ENCODE measurements at places on chromosomes 11 and 22.

DNA sequence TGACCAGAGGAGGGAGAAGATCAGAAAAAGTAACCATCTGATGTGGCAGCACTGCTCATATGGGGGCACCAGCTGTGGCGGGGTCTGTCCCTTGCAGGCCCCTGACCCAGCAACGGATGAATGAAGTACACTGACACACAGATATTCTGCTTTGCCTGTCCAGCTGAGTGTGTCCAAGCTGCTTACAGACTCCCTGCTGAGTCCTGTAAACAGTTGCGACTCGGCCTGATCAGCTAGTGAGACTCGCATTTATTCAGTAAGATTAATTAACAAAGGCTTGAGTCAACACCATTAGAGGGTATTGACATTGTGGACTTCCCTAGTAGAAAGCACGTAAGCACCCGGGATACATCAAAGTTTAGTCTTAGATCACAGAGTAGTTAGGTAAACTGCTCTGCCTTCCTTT lies 15.3 kb upstream of the OR10D3 start:
- no peak for DNase-seq

DNA sequence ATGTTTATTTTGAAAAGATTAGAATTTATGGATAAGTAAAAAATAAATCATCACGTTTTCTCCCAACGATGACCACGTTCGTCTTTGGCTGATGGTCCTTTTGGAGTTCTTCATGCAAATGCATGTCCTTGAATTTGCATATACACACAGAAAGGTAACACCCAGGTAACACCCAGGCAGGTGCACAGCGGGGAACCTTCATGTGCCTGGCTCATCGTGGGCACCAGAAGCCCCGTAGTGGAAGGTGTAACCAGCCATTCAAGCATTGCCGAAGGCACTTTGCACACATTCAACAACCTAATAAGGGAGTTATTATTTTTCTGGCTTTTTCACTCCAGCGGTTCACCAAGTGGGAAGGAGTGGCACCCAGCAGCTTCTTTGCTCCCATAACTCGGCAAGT lies 404.6 kb downstream of the TBC1D22A start:
- no peak for DNase-seq

DNA sequence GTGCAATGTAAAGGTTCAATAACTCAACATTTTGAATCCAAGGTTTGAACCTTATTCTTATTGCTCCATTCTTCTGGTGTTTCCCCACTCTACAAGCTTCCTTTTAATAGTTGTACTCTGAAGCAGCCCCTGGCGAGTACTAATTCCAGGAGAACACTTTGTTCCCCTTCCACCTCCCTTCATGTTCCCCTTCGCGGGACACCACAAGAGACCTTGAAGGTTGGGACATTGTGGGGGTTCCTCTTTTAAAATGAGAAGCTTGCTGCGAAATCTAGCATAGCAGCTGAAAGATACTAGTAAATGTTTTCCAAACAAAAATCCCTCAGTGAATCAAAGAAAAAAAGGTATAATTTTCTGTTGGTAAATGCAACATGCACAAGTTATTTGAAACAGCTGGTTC lies 626.3 kb upstream of the LRRC4C start:
- no peak for DNase-seq

DNA sequence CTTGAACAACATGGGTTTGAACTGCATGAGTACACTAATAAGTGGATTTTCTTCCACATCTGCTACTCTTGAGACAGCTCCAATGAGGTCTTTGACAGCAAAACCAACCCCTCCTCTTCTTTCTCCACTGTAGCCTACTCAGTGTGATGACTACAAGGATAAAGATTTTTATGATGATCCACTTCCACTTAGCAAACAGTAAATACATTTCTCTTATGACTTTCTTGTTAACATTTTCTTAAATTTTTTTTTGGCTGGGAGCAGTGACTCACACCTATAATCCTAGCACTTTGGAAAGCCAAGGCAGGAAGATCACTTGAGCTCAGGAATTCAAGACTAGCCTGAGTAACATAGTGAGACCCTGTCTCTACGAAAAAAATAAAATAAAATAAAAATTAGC lies 9.9 kb upstream of the EIF4G2 start:
- DNase-seq, result no peak

DNA sequence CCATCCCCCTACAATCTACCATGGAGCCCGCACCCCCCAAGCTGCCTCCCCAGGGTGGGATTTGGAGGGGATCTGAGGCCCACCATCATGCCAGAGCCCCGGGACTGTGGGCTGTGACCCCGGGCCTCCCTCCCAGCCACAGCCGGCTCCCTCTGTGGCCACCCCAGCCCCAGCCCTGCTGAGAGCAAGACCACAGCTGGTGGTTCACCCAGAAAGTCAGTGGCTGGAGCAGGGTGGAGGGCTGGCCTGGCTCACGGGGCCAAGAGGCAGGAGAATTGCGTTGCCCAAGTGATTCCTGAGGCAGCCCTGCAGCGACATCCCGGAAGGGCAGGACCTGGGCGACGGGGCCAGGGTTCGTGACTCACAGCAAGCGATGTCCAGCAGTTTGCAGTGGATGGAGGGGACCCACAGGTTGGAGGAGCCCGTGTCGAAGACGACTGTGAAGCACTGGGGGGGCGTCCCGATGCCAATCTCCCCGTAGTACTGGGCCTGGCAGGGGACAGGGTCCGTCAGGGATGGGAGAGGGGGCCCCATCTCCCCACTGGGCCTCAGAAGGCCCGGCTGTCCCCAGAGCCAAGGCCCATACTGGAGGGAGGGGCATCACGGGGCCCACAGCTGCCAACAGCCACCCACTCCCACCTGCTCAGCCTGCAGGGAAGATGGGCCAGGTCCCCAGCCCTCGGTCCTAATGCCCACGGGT lies 4.4 kb downstream of the CTSD start:
- DNase-seq, result no peak

GRCh38 chr22:39351689-39352214 lies 2.0 kb downstream of the SYNGR1 start:
- DNase-seq, result no peak

DNA sequence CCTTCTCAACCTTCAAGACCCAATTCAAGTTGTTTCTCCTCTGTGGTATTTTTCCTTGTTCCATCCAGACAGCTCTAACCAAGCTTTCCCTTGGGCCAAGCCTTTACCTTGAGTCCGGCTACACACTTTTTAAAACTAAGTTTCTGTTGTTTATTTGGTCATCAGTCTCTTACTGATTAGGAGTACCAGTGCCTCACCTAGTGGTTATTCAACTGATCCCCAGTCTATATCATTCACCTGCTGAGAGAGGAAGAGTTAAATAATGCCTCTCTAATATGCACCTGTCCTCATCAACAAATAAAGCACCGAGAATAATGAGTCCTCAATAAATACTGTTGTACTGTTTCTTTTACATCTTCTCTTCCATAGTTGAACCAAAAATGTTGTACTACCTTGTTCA lies 160.8 kb downstream of the MSANTD4 start:
- DNase-seq, result no peak

DNA sequence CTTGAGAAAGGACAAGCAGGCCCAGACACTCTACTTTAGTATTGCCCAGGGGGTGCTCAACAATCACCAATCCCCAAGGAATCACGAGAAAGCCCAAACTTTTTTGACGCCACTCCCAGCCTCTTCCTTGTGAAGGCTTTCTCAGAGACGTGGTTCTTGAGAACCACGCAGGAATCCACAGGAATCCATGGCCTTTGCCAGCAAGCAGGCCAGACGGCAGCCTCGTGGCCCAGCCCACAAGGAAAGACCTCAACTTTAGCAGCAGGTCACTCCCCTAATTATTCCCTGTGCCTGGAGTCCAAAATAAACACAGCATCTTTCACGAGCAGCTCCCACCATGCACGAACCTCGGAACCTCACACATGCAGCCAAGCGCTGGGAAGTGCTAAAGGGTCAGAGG lies 104.2 kb downstream of the WT1 start:
- DNase-seq, result no peak

DNA sequence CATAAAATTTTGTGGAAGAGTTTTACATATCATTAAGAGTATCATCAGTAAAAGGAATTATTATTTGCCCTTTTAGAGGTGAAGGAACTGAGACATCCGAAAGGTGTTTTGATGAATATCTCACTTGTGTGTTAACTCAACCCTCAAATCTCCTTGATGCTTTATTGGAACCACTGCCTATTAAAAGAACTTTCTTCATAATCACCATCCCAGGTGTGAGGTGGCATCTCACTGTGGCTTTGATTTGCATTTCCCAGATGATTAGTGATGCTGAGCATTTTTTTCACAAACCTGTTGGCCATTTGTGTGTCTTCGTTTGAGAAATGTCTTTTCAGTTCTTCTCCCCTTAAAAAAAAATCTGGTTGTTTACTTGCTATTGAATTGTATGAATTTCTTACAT lies 134.0 kb upstream of the SYN3 start:
- no peak for DNase-seq
